T-helper 9 cell (primary cell): ENCODE measurements at places on chromosomes 1 and 21.

GRCh38 chr1:42456754-42457089, 379 bp downstream of the PPCS start:
- DNase-seq: no peak

- no peak for DNase-seq
Observed at GRCh38 chr1:15192916-15193550, 39.5 kb downstream of the TMEM51 start.

DNA sequence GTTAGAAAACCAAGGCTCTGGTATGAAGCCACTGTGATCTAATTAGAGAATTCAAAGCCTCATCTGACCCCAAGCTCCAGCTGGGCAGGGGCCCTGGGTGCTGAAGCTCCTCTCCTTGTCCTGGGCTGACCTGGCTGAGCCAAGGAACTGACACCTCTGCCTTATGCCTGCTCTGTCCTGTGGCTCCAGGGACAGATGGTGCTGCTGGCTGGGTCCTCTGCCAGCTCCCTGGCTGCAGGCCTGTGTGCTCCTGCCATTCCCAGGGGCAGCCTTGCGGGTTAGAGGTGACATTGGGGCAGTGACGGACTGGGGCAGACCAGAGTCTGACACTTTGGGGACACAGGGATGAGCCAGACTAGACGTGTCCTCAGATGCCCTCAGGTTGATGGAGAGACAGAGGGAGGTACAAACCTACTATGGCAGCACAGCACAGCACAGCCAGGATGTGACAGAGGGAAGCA, 11.8 kb downstream of the ACOT11 start:
- DNase-seq: no peak

DNA sequence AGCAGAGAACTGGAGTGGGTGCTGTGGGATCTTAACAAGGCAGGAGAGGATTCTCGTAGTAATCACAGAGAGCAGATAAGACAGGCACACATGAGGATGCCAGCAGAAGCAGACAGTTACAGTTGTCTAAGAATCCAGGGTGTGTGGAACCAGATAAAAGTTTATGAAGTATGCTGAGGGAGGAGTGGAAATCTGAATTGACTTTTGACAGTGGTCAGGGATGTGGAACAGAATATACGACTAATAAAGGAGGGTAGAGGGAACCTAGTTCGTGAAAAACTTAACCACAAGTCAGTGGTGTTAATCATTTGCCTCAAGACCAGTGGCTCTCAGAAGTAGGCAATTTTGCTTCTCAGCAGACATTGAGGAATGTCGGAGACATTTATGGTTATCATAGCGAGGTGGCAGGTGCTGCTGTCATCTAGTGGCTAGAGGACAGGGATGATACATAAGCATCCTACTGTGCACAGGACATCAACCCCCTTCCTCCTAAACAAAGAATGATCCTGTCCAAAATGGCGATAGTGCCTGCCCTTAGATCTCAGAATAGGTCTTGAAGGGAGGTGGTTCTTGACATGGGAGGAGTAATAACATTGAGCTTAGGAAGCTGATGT, 3.0 kb downstream of the LRRC8D start:
- DNase-seq: no peak

DNA sequence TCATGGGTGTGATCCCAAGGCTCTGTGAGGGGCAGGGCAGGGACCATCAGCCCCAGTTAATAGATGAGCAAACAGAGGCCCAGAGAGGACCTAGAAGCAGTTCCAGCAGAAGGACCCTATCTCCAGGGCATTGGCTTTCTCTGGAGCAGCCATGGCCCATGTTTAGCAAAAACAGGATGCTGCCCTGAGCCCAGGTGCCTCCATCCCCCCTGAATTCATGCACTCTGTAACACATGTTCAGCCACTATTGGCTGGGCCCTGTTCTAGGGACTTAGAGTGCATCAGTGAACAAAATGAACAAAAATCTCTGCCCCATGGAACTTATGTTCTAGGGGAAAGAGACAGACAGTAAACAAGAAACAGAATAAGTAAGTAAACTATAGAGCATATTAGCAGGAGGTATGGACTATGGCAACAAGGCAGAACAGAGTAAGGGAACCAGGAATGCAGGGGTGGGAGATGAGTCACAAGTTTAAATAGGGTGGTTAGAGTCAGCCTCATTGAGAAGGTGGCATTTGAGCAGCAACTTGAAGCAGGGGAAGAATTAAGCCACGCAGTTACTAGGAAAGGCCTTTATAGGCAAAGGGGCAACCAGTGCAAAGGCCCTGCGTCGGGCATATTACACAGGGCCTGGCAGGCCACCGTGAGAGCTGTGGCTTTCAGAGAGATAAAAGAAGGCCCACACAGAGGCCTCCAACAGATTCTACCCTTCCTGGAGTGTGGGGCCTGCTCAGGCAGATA, 185.9 kb upstream of the EDN2 start:
- no peak for DNase-seq

GRCh38 chr21:46153247-46154154, 1.9 kb downstream of the FTCD start:
- DNase-seq: peak; percentile 22

DNA sequence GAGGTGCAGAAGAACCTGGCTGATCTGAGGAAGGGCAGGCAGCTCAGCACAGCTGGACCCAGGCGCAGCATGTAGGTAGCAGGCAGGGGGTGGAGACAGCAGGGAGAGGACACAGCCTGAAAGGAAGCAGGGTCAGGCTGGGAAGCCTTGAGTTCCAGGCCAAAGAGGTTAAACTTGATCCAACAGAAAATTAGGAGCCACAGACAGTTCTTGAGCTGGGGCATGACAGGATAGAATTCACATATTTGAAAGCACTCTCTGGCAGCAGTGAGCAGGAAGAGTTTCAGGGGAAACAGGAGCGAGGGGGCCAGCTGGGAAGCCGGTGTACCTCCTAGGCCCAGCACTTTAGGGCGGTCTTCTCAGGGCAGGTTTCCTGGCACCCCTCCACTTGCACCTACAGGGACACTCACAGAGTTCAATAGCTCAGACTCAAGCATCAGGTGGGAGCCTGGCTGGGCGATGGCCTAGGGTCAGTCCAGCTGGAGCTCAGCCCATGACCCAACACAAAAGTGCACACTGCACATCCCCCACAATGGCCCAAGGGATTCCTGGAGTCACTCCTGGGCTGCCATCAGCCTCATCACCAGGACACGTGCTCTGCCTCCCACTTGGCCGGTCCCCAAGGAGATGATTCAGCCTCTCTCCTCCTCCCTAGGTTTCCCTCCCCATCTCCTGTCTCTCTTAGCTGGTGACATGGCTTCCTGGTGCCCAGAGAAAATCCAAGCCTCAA, 22.7 kb downstream of the MATN1 start:
- DNase-seq: no peak

GRCh38 chr21:36422279-36423098, 37.3 kb downstream of the CHAF1B start:
- DNase-seq: peak; percentile 6

GRCh38 chr1:186750257-186750656, 70.0 kb upstream of the PTGS2 start:
- DNase-seq: no peak

DNA sequence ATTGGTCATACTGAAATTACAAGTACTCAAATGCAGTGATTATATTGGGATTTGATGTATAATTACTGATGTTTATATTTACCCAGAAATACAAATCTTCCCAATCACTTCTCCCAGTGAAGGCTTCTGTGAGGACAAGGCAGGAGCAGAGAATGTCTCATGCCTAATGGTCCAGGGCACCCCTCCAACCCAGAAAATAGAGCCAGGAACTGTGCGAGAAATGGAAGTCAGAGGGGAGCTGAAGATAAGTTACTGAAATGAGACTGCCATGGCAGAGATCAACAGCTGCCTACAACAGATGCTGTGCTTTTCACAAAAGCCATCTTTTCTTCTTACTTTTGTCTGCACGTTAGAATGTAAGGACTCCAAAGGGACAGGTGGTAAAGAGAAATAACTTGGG, 171.2 kb downstream of the TTLL7 start:
- DNase-seq: no peak

DNA sequence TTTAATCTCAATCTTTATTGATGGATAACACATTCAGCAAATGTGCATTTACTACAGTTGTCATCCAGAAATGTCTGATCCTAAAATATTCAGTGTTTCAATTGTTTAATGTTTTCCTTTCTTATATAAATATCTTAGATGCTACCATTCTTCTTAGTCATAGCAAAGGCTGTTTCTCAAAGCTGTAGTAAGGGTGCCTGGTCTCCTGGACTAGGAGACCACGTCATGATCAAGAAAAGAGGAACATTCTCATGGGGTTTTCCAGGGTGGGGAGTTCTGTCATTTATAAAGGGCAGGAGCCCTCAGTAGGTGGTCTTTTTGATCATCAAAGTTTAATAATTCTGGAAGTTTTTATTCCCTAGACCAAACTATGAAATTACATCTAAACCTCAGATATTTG, 292.8 kb downstream of the HMCN1 start:
- no peak for DNase-seq

DNA sequence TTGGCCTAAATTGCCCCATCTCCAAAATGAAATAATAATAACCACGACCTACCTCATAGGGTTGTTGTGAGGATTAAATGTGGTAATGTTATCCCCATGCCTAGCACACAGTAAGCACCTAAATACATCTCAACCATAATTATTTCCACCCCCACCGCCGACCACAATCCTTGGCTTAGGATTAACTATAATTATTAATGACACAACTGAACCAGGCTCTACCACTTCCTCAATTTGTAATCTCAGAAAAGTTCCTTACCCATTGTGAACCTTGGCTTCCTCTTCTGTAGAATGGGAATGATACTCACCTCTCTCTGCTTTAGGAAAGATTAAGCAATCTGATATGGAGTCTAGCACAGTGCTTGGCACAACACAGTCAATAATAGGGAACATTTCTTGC, 44.3 kb upstream of the TACSTD2 start:
- no peak for DNase-seq

- DNase-seq: no peak
Observed at GRCh38 chr1:151990856-151991198, 2.8 kb downstream of the S100A10 start.

- DNase-seq: no peak
Observed at GRCh38 chr1:246597340-246597739, 31.1 kb downstream of the CNST start.

DNA sequence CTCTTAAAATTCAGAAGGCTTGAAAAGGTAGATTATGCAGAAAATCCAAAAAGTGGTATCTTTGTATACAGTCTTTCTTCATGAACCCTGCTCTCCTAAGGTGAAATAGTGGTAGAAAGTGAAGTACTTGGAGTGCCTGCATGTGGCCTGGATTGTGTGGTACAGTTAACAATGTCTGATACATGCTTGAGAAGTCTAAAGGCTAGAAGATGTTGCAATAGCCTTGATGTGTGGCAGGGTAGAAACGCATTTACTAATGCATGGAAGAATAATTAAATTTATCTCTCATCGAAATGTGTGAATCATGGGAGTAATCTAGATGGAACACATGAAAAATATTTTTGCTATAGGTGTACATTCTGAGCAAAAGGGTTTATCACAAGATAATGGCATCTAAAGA, 1632.3 kb upstream of the B3GALT2 start:
- no peak for DNase-seq

DNA sequence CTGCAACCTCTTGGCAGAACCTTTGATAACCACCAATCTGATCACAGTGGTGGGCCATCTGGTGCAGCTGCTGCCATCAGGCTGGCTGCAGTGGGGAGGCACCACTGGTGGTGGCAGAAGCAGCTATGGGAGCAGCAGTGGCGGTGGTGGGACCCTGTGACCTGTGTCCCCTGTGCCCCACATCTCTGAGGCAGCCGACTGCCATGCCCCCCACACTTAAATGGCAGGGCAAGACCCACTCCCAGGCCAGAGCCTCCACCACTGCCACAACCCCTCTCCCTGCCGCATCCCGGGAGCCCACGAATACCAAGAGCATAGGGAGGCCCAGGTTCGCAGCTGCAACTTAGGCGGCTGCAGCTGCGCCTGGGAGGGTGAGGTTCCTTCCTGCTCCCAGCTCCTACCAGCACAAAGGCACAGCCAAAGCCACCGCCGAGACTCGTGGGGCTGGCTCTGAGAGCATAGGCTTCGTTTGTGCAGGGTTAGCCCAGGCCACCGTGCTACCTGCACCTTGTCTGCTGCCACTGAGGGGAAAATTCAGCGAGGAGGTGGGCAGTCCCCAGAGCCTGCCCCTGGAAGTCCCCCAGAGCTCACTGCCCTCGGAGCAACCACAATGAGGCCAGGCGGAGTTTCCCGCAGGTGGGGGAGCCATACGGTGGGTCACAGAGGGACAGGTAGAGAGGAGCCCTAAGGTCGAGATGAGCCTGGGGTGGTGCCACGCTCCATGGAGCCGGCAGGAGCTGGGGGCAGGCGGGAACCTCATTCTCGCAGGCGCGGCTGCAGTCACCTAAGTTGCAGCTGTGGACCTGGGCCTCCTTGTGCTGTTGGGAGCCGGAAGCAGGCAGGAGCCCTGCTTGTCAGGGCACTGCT, 518.7 kb downstream of the RWDD3 start:
- no peak for DNase-seq

DNA sequence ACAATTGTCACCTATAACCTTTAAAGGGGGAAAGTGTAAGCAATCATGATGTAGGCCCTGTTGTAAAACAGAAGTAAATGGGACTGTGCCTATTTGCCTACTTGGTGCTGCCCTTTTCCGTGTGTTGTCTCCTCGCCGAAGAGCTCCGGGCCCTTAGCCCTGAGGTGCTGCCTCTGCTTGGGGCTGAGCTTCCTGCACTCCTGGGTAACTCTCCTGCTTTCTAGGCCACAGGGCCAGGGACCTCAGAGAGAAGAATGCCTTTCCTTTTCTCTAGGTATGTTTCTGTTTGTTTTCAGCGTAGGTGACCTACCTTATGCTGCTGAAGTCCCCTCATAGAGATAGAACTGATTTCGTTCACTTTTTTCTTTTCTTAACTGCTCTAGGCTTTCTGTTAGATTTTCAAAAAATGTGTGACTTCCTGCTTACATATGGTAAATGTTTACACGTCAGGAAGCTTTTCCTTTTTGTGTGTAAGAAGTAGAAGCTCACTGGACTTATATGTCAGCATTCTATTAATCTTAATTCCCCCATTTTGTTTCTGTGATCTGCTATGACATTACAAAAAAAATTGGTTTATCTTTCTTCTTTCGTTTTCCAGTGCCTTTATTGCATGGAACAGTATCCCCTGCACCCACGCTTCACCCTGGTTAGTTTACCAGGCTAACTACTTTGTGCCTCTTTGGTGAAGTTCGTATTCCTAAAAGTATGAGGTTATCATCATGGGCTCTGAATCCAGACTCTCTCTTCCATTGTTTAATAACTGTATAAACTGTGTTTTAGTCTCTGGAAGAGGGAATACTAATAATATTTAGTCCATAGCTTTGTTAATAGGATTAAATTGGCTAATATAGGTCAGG, 61.7 kb downstream of the ITSN1 start:
- DNase-seq: no peak

- DNase-seq: no peak
Observed at GRCh38 chr21:26761174-26761915, 83.9 kb downstream of the ADAMTS1 start.
